A375 (cell line): ENCODE measurements at places on chromosomes 3 and 15. TPM values are rescaled to one million over a fixed set of nuclear protein-coding genes. Genes with fewer than 3 reads are reported as not detected.

Gene CHDH
- total RNA-seq = not detected in 2 replicates

Gene UROC1
- total RNA-seq = not detected in 2 replicates

Gene DNAJC19
- 21.4 and 30.7 TPM in 2 replicates for total RNA-seq

Gene EID1
- total RNA-seq = 179 and 252 TPM in 2 replicates

Gene SCN11A
- total RNA-seq = not detected in 2 replicates

Gene SPINK8
- total RNA-seq = not detected in 2 replicates

Gene NME9
- 0.19 TPM in 1 of 2 replicates, not detected in the other for total RNA-seq

Gene CCR8
- not detected in 2 replicates for total RNA-seq

Gene NR2E3
- 0.19 and 0.38 TPM in 2 replicates for total RNA-seq

Gene ANKUB1
- total RNA-seq = not detected in 2 replicates

Gene SPESP1
- total RNA-seq = 16.2 and 20.4 TPM in 2 replicates

Gene DZIP1L
- total RNA-seq = 18.1 and 19.6 TPM in 2 replicates

Gene ACTRT3
- 0.72 and 2.0 TPM in 2 replicates for total RNA-seq

Gene ZIC1
- total RNA-seq = 5.5 and 10.6 TPM in 2 replicates

Gene PLSCR4
- total RNA-seq = 0.75 and 1.0 TPM in 2 replicates

Gene CLDN16
- total RNA-seq = not detected in 2 replicates

Gene SYNPR
- not detected in 2 replicates for total RNA-seq

Gene CRYGS
- total RNA-seq = 0.40 and 0.57 TPM in 2 replicates

Gene FANCD2OS
- total RNA-seq = not detected in 2 replicates

Gene USF3
- 7.3 and 8.8 TPM in 2 replicates for total RNA-seq

Gene EPHB1
- total RNA-seq = 1.6 and 3.0 TPM in 2 replicates

Gene RGMA
- total RNA-seq = 0.72 and 1.8 TPM in 2 replicates

Gene SLC30A4
- total RNA-seq = 1.8 and 3.5 TPM in 2 replicates

Gene CCDC54
- not detected in 2 replicates for total RNA-seq
